ENCODE measurements at places on chromosomes 11 and 22.

GRCh38 chr11:18563090-18563730 is 25.3 kb downstream of the UEVLD start:
- no peak for DNase-seq

DNA sequence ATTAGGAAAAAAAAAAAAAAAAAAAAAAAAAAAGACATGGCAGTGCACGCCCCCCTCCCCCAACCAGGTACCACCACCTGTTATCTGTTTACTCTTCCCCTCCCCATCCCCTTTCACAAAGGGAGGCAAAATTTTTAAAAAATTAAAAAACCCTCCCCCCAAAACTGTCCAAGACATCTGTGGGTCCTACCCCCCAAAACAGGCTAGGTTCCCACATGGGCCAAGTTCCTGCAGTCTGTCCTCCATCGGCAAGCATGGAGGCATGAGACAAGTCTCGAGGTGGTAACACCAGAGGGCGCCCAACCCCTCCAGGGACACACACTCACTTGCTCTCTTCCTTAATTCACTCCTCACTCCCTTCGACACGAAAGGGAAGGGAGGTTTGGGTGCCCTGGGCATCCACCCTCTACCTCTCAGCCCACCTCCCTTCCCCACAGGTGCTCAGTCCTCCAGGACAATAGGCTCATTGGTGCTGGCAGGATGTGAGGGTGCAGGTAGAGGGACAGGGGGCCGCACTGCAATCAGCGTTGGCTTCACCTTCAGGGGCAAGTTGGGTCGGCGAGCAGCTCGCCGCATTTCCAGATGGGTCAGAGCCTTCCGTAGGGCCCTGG is 2.2 kb upstream of the TUT1 start:
- peak; percentile 33 for DNase-seq

- DNase-seq, result no peak
Measured at GRCh38 chr11:70312401-70313357, 42.2 kb downstream of the PPFIA1 start.

DNA sequence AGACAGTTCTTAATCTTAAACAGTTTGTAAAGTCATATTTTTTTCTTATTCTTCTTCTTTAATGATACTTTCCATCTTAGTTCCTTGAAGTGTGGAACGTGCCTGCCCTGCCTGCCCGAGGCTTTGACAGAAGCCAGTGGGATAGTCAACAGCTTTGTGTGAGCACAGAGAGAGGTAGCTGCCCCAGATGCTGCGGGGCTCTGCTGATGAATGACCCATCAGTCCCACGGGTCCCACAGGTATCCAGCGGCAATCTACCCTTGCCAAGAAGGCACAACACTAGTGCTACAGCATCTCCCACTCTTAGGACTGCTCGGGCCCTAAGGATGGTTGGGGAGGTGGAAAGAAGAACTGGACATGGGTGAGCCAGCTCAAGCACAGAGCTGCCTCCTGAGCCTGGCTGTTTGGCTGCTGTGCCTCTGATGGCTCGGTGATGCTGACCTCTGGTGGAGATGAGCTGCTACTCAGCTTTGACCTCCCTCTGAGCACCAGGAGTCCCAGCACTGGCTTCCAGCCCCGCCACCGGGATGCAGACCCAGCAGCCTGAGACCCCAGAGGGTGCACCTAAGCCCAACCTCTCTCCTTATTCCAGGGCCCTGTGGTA is 11.8 kb upstream of the APLNR start:
- peak; percentile 32 for DNase-seq

GRCh38 chr11:108508653-108509593 is 10.7 kb upstream of the POGLUT3 start:
- DNase-seq, result no peak

- no peak for DNase-seq
Measured at GRCh38 chr11:113468726-113469345, 6.4 kb downstream of the DRD2 start.

GRCh38 chr11:2128130-2128510 is 11.1 kb downstream of the IGF2 start:
- no peak for DNase-seq

DNA sequence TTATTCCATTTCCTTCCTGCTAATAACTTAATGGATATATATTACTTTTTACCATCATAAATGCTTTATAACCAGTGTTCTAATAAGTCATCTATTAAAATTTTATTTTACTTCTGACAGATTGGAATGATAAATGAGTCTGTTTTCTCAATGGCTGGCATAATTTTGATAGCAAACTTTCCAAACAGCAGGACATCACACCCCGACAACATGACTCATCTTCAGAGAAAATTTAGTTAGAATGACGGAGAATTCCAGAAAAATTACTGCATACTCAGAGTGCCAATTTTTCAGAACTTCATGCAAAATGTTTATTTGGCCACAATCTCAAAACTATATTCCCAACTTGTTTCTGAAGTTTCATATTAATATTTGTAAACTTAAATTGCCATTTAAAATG is 174.4 kb downstream of the SWAP70 start:
- DNase-seq, result no peak

DNA sequence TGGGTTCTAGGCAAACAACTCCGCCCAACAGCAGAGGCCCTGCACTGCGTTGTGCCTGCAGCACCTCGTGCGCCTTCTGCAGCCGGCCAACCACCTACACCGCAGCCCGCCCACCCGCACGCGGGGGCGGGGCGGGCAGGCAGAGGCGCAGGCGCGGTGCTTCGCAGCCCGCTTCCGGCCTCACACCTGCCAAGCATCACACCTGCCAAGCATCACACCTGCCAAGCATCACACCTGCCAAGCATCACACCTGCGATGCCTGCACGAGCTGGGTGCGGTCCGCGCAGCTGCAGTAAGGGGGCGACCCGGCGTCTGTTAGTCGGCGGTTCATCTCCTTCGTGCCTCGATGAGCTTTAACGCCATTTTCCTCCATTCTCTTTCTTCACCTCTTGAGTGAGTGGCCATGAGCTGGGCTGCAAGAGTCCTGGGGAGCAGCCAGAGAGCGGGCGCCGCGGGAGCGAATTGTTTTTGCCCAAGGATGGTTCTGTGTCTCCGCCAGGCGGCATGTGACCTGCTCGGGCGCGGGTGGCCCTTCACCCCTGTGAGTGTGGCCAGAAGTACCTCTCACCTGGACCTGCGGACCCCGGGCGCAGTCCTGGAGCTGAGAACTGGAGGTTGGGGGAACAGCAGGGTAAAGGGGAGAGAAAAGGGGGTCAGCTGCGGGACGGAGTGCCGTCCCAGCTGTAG is at the start of gene LDHAL6A:
Gene LDHAL6A, plus strand, starts transcription at position 171 of the 687 bp plus-strand sequence. CDS start 825 bp downstream, outside the sequence.
- DNase-seq, result no peak

- DNase-seq, result no peak
Measured at GRCh38 chr11:32511926-32512325, 71.7 kb upstream of the EIF3M start.

DNA sequence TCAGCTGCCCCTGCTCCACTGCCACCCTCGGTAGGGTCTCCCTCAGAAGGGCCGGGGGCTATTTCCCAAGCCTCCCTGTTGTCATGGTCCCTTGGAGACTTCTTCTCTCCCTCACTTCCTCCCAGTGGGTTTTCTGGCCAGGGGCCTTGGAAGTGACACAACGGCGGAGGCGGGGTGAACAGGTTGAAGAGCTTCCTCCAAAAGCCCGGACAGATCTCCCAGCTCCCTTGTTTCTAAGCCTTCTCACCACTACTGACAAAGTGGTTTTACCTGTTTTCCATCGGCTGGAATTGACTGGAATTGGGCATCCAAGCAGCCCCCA is 14.5 kb downstream of the MYH9 start:
- DNase-seq, result no peak

DNA sequence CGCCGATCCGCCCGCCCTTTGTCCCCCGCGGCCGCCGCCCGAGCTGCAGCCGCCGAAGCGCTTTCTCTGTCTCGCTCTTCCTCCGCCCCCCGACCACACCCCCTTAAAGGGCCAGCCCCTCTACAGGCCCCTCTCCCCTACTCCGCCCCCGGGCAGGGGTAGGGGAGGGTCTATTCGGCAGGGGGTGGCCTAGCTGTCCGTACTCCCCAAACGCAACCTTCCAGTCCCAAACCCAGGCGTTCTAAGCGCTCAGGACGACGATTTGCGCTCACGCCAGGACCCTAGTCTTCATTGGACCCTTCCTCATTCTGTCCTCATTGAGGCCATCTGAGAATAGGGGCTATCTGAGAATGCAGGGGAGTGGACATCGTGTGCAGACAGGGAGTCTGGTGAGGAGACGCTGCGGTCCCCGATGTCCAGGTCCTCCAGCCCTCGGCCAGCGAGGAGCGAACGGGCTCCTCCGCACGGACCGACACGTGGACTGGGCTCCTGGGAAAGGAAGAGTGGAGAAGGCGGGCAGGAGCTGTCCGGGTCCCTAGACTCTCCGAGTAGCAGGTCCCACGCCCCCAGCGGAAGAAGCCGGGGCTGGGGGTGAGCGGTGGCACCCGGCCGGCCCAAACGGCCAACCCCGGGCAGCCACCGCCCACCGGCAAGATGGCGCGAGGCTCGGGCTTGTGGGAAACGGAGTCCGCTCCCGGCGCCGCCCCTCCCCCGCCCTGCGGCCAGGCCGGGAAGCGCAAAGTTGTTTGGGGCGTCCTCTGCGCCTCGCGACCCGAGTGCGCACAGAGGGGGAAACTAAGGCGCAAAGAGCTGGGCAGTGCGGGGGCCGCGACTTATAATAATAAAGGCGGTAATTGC is at the start of gene PPP1R14B:
Gene PPP1R14B, minus strand, starts transcription at position 73 of the 858 bp plus-strand sequence. CDS start 270 bp downstream, outside the sequence.
- DNase-seq, result peak; percentile 49

GRCh38 chr22:25452116-25452700 is 112.3 kb upstream of the GRK3 start:
- no peak for DNase-seq

DNA sequence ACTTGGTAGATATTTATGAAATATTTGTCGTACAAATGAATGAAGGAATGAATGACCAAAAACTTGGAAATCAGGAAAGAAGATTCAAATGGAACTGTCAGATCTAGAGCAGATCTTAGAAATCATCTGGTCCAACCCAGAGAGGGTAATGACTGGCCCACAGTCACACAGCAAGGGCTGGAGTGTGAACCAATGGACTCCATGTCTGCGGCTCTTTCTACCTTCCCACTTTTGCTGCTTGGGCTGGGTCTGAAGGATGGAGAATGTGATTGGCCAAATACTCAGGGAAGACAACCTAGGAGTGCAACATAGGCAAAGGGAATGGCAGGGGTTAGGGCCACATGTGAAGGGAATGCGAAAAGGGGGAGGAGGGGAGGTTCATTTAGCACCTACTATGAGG is 5.8 kb upstream of the DGKZ start:
- DNase-seq, result no peak

DNA sequence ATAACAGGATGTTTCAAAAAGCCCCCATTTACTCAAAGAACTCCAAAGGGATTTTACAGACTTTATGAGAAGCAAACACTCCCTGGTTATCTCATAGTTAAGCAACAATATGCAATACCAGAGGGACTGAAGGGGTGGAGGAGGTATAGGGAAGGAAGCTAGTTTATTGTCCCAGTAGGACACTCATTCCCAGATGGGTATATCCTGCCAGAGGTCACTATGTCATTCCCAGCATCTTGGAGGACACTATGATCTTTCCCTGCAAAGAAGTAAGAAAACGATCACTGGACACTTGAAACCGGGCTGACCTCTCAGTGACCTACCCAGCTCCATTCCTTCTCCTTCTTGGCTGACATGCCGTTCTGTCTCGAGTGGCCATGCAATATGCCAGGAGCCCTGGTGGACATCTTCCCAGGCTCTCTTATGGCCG is 114.5 kb downstream of the NAT10 start:
- DNase-seq, result no peak

GRCh38 chr11:57192316-57192715 is 10.6 kb downstream of the LRRC55 start:
- no peak for DNase-seq

GRCh38 chr11:90252053-90252452 is 29.2 kb upstream of the CHORDC1 start:
- no peak for DNase-seq

DNA sequence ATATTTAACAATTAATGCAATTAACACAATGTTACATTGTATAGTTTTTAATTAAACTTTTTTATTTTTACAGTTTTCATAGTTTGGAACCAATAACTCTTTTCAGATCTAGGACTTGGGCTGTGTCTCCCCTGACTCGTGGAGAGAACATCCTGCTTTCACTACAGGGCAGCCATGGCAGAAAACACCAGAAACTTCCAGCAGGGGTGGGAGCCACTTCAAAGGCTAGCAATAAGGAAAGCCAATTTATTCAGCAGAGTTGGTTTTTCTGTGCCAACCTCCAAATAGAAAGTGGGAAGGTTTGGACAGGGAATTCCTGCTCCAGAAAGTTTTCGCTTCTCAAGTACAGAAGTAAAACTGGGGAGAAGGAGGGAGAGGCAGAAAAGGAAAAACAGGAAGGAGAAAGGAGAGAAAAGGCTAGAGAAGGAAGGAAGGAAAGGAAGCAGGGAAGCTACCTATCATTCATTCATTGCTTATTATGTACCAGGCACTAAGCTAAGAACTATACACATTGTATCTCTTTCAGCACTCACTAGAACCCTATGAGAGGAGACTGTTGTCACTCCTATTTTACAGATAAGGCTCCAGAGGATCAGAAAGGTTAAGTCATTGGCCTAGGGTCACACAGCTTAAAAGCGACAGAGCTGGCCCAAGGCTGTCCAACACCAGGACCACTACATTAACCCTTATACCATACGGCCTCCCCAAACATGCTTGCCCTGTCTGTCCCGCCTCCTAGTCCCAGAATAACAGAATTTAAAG is 54.8 kb upstream of the CREB3L1 start:
- no peak for DNase-seq

- no peak for DNase-seq
Measured at GRCh38 chr11:62131170-62131464, 7.3 kb downstream of the INCENP start.

- DNase-seq, result no peak
Measured at GRCh38 chr11:105824457-105825013, 197.5 kb downstream of the MSANTD4 start.

DNA sequence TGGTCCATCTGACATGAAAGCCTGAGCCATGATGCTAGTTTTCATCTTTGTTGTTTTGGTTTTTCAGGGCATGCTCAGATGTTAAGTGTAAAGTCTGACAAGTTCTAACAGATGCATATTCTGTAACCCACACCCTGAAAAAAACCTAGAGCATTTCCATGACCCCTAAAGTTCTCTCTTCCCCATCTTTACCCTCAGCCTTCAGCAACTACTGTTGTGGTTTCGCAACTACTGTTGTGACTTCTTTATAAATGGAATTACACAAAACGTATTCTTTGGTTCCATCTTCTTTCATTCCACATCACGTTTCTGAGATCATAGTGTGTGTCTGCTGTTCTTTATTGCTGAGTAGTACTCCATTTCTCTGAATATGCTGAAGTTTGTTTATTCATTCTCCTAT is 65.1 kb upstream of the LDLRAD3 start:
- no peak for DNase-seq

GRCh38 chr11:29879560-29879959 is 137.3 kb downstream of the KCNA4 start:
- DNase-seq, result no peak

DNA sequence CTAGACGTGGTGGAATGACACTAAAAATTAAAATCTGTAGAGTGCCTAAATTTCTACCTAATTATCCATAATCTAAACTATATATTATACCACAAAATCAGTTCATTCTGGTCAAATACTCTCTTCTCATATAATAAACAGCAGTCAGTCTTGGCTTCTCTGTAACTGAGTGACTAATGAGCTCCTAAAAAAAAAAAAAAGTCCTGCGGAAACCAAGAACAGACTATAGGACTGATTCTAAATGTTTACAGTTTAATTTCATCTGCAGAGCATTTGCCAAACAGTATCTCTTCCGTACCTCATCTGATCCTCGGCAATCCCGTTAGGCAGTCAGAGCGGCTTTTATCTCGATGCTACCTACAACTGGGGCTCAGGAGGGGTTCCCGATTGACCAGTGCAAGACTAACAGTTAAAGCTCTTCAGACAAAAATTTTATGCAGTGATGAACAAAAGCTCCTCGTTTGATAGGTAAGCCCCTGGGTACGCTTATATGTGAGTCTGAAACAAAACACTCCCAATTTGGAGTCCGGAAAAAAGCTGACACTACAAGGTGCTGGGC is 686 bp downstream of the KIF18A start:
- no peak for DNase-seq

Data from AG04450 (cell line).